ENCODE measurements at places on chromosomes 1 and 21.

GRCh38 chr1:173573596-173573995, 29.3 kb downstream of the SLC9C2 start:
- no peak for DNase-seq

GRCh38 chr21:38902608-38903445, 97.1 kb downstream of the ETS2 start:
- DNase-seq, result no peak

DNA sequence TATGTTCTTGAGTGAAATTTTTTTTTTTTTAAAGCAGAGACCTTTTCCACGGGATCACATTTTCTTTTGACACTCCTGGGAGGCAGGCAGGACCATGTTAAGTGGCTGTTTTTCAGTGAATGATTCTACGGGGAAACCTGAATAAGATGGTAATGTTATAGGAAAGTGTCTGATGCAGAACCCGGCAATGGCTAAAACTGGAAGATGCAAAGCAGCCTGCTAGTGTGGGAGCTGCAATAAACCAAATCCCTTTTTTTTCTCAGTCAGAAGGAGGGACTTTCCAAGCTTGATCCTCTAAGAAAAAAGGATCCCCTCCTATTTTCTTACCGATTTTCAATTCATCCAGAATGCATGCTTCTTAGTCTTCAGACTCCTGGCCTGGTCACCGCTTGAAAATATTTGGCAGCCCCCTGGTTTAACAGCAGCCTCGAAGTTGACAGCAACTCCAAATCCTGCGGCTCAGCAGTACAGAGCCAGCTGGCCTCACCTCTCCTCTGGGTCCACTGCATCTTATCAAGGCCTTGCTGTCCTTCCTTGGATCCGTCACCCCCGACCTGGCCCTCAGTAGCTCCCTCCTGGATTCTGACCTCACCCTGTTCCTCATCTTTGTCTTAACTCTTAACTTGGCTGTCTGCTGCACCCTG, 5.6 kb downstream of the MX2 start:
- DNase-seq, result no peak

- DNase-seq, result no peak
These were observed 178.6 kb upstream of the HMGB4 start for GRCh38 chr1:33685256-33685655.

DNA sequence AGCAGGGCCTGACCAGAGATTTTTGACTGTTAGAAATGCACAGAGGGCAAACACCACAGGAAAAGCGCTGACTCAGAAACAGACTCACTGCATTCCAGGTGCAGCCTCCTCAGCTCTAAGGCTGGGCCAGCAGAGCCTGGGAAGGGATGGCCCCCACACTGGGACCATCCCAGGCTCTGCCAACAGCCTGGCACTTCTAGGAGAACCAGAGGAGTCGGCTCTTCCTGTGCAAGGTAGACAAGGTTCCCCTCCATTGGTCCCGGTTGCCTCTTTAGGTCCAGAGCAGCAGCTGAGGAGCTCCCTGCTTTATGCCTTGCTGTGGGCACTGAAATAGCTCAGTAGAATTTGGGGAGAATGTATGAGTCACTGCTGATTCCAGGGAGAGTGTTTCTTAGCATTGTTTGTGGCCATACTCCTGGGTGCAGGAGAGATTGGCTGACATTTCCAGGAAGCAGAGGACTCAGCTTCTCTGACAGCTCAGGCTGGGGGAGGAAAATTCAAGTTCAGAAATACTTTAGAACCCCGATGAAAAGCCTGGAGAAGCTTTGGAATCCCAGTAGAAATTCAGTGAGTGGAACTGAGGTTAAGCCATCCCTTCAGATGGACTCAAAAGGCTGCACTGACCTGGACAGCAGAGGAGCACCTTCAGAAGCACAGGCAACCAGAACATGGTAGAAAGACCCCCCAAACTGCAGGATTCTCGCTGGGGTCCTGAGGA, 19.7 kb downstream of the PRAMEF1 start:
- DNase-seq, result no peak

DNA sequence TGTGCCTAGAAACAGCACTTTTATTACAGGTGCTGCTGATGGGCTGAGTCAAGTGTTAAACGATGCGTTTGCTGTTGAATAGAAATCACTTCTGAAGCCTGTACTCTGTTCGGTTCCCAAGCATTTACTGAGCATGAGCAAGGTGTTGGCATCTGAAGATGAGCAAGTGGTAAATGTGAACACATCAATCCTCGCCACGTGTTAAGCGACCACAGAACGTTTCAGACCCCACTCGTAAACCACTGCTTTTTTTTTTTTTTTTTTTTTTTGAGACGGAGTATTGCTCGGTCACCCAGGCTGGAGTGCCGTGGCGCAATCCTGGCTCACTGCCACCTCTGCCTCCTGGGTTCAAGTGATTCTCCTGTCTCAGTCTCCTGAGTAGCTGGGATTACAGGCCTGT, 241.2 kb downstream of the SETD4 start:
- DNase-seq, result no peak

DNA sequence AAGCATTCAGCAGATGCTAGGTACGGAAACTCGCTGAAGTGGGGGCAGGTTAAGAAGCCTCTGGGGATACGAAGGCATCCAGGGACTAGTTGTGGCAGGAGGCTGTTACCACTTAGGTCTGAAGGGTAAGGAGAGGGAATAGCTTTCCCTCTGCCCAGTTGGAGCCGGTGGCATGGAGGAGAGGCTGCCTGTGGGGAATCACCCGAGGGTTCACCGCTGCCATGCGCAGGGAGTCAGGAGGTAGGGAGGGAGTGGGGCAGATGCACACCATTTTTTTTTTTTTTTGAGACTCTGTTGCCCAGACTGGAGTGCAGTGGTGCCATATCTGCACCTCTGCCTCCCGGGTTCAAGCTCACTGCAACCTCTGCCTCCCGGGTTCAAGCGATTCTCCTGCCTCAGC, 6.1 kb downstream of the PCSK9 start:
- no peak for DNase-seq

DNA sequence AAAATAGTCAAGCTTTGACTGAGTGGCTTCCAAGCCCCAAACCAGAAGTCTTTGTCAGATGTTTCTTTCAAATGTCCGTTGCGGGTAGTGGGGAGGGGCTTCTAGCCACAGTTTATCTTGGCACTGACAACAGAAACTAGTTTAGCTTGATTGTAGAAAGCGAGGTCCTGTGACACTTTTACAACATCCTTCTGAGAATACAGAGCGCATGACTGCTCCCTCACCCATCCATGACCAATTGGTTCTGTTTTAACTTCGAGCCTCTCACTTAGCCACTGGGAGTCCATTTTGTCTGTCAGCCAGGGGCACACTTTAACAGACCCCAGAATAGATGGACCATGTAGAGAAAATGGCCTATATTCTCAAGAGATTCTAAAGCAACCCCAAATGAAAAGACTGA, 199.2 kb upstream of the ST6GALNAC5 start:
- DNase-seq, result no peak

DNA sequence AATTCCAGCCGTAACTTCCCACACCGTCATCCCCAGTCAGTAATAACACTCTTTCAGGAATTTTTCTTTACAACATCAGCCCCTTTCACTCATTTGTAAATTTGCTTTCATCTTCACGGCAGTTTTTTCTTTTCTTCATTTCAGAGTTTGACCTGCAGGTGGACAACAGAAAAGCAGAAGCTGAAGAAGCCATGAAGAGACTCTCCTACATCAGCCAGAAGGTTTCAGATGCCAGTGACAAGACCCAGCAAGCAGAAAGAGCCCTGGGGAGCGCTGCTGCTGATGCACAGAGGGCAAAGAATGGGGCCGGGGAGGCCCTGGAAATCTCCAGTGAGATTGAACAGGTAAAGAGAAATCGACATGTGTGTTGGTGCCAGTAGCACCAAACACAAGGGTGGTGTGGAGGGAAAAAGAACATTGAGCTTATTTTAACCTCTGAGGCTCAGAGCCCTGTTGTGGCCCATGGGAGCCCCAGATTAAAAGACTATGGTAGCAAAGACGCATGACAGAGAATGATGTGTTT, 53.2 kb downstream of the LAMC2 start:
- no peak for DNase-seq

DNA sequence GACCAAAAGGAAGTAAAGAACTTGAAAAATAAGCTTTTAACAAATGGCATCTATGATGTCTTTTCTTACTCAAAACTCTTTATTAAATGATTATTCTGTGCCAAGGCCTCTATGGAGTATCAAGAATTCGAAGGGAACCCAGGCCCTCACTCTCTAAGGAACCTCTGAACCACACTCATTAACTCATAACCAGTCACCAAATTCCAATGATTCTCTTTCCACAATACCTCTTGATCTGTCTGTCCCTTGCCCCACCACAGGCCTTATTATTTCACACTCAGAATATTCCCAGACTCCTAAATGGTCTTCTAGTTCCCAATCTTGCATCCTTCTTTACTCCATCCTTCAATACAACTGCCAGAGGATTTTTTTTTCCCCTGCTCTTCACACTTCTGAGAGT, 37.0 kb downstream of the PCSK9 start:
- no peak for DNase-seq

- DNase-seq, result no peak
These were observed 81.8 kb downstream of the DISC1 start for GRCh38 chr1:231708394-231708793.

DNA sequence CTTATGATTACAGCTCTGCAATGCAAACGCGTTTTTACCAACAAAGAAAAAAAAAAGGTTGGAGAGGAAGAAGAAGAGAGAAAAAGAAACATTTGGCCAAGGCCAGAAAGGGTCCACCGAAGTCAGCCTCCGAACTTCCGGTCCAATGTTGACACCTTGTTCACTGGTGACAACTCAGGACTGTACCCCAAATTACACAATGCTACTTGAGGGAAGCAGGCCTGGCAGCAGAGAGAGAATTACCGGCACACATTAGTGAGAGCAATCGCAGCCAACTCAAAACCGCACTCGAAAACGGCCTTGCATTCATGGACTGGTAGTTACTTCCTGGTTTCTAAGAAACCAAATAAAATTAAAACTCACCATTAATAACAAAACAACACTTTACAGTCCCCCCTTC, 652.5 kb downstream of the KIF26B start:
- no peak for DNase-seq

GRCh38 chr1:21532496-21532895, 23.3 kb downstream of the ALPL start:
- DNase-seq, result no peak

GRCh38 chr1:228833911-228834688, 98.8 kb downstream of the RHOU start:
- DNase-seq, result no peak

DNA sequence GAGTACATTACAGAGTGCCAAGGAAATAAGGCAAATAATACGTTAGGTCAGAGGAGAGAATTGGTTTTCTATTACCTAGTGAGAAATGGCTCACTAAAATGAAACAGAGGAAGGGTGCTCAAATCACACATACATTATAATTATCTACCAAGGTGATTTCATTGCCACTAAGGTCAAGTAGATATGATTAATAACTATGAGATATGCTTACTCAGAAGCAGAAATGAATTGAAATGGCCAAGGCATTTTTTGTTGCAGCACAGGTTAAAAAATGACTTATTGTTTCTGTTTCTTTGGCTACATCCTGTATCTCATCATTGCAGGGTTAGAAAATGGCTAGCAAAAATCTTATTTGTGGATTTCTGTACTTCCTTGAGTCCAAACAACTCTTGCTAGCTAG, 154.5 kb upstream of the GORAB start:
- DNase-seq, result no peak

DNA sequence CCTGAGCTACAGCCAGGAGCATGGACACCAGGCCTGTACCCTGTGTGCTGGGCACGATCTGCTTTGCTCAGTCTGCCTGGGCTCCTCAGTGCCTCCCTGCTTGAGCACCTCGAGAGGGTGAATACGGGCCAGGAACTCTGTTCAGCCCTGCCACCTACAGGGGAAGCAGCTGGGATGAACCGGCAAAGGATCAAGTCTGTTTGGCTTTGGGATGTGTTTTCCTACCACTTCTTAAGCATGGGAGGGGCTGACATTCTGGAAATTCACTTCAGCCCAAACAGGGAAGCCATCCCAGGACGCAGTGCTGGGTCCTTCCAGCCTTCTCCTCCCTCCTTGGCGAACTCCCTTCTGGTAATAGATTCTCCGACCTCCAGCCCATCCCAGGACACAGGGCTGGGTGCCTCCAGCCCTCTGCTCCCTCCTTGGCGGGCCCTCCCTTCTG, 55.8 kb upstream of the SELENON start:
- no peak for DNase-seq

DNA sequence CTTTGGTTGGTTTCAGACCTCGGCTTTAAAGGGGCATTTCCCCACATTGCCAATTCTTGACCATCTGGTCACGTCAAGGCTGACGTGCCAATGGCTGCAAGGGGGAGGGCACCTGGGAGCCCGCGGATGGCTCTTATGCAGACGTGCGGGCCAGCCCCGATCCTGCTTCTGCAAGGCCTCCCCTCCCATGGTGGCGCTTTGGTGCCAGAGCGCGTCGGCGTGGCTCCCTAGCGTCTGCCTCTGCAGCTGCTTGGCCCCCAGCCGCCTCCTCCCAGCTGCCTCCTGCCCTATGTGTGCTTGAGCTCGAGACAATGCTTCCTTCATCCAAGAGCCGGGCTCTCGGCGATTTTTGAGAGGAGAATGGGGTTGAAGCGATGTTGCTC, 29.1 kb downstream of the SKI start:
- DNase-seq, result peak; percentile 90

DNA sequence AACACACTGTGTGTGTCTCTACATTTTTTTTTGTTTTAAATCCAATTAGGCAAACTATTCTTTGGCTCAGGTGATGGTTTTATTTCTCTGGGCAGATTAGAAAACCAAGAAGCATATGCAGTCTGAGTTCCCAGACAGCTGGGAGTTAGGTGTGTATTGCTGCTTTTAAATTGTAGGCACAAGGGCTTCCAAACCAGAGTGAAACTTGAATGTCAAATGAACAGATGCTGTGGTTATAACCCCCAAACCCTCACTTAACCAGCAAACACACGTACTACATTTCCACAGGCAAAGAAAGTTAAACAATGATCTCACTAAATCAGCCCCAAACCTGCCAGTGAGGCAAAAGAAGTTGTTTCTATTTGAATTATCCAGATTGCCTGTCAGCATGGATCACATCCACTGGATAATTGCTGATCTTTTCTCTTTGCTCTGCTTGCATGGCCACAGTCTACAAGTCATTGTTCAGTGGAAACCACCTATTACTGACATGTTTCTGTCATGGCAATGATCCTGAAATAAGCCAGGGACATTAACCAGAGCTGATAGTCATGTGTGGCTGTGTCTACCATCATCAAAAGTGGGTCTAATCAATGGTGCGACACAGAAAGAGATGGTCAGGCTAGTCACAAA, 576.5 kb upstream of the PLXNA2 start:
- no peak for DNase-seq

DNA sequence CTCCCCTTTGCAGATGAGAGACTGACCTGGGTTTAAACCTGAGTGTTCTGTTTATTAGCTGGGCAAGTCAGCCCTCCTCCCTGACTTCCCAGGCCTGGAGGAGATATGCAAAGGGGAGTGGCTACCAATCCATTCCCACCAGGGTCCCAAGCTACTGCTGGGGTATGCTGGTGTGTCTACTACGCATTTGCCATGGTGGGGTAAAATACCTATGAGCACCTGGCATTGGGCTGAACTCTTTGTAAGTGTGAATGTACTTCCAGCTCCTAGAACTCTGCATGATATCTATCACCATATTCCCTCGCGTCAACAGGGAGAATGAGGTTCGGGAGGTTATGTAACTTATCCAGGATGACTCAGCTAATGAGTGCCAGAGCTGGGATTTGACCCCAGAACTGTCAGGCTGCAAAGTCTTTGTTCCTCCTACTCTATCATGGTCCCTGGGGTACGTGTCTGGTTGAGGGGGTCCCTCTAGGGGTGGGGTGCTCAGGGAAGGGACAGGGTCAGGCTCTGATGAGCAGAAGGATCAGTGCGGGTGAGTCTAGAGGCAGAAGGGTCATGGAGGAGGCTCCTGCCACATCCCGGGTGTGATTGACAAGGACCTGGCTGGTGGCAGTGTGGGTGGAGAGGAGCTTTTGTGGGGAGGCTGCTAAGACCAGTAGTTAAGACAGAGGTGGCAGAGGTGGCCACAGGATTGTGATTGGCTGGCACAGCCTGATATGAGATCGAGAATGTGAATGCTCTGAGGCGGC, 16.7 kb downstream of the AMPD2 start:
- no peak for DNase-seq
